CD4-positive, alpha-beta T cell treated with Interleukin-6 for 4 hours (primary cell): ENCODE measurements at places on chromosomes 12 and 14.
A peak's percentile ranks its signal among the peaks of the same experiment; 100 is the strongest.

DNA sequence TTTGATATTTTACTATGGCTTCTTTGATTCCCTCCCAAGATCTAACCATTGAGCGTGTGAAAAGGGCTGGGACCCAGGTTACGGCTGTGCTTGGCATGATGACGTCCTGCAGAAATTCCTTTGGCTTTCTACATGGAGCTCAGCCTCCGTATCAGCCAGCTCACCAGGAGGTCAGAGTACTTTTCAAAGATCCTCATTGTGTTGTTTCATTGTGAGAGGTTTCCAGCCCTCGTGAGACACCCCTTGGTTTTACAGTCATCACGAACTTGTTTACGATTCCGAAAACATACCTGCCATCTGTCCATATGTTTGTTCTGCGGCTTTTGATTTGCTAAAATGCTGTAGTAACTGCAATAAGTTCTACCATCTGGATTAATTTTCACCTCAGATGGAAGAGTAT lies 453.1 kb downstream of the TMEM121 start:
- DNase-seq = no peak

GRCh38 chr12:13049816-13050215 lies 5.6 kb downstream of the FAM234B start:
- DNase-seq = no peak

GRCh38 chr14:69682621-69683263 lies 71.3 kb downstream of the SUSD6 start:
- DNase-seq = peak; percentile 29

- no peak for DNase-seq
Measured at GRCh38 chr12:117439531-117440001, 78.1 kb upstream of the NOS1 start.

DNA sequence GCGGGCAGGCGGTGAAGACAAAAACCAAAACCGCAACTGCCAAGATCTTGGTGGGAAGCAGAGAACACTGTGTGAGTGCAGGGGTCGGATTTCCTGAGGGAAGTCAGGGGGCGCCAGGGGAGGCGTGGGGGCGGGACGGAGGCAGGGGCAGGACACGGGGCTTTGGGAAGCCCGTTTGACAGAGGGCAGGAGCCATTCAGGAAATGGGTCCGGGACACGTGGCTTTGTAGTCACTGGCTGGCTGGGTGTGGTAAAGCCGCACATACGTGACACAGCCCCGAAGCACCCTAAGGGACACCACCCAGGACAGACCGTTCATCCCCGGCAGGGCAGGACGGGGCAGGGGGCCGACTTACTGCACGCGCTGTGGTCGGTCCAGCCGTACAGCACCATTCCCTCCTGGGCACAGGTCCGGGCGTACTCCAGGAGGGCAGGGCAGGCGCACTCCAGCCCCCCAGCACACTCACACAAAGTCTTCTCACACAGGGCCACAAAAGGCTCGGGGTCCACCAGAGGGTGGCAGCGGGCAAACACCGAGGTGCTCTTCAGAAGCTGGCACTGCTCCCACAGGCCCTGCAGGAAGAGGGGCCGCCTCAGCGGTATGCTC lies 49.4 kb downstream of the VWF start:
- peak; percentile 46 for DNase-seq

GRCh38 chr14:50786751-50787464 lies 44.1 kb downstream of the NIN start:
- DNase-seq = no peak
